Camera-type eye (tissue), 1 donor: ENCODE measurements at places on chromosomes 7 and 10. TPM values are rescaled to one million over a fixed set of nuclear protein-coding genes. Genes with fewer than 3 reads are reported as not detected.

FAM24B gene
- 5.3 TPM for total RNA-seq

EGR2 gene
- 2.3 TPM for total RNA-seq

PLOD3 gene
- total RNA-seq = 26.4 TPM

ERVW-1 gene
- not detected for total RNA-seq

INSYN2A gene
- total RNA-seq = 4.7 TPM

OAT gene
- total RNA-seq = 102 TPM

RALA gene
- total RNA-seq = 37.4 TPM

MRPS17 gene
- 8.9 TPM for total RNA-seq

SFTPA1 gene
- not detected for total RNA-seq

AOAH gene
- 7.1 TPM for total RNA-seq

CALHM3 gene
- not detected for total RNA-seq

OR9A2 gene
- total RNA-seq = not detected

RASA4B gene
- total RNA-seq = 42.7 TPM

VAX1 gene
- total RNA-seq = 0.33 TPM

NEBL gene
- 45.6 TPM for total RNA-seq

CTAGE15 gene
- 1.8 TPM for total RNA-seq

POMZP3 gene
- total RNA-seq = 6.3 TPM

PPP1R3A gene
- 11.1 TPM for total RNA-seq

PNLIPRP2 gene
- total RNA-seq = not detected

AOC1 gene
- not detected for total RNA-seq

TCAF2 gene
- total RNA-seq = 2.3 TPM

ELAPOR2 gene
- 36.7 TPM for total RNA-seq

GIMAP4 gene
- total RNA-seq = 22.5 TPM

AKR1E2 gene
- total RNA-seq = 22.1 TPM

GCK gene
- 5.9 TPM for total RNA-seq

UTF1 gene
- total RNA-seq = not detected

TNS3 gene
- 74.2 TPM for total RNA-seq

JAZF1 gene
- total RNA-seq = 29.4 TPM

NPC1L1 gene
- total RNA-seq = not detected

VSTM2A gene
- total RNA-seq = 27.3 TPM
